ENCODE measurements at places on chromosomes 5 and 9.

- DNase-seq = no peak
These were observed 153.1 kb upstream of the KLF9 start for GRCh38 chr9:70567511-70567910.

DNA sequence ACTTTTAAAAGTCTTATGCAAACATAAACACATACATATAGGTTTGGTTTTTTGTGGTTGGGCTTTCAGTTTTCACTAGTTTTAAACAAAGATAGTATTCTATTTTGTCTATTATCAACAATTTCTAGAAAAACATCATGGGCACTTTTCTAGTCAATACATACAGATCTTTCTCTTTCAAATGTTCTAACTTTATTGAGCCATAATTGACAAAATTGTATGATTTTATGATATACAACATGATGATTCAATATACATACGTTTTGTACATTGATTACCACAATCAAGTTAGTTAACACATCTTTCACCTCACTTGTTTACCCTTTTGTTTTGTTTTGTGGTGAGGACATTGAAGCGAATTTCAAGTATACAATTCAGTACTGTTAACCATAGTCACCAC, 265.9 kb downstream of the MCTP1 start:
- DNase-seq = no peak

GRCh38 chr5:56207537-56207936, 25.6 kb downstream of the ANKRD55 start:
- DNase-seq = no peak

- DNase-seq = no peak
These were observed 38.6 kb upstream of the TESK1 start for GRCh38 chr9:35566417-35566816.

GRCh38 chr9:4263591-4263990, 36.3 kb downstream of the GLIS3 start:
- no peak for DNase-seq

- no peak for DNase-seq
These were observed 49.2 kb downstream of the ERP44 start for GRCh38 chr9:100049551-100049950.

DNA sequence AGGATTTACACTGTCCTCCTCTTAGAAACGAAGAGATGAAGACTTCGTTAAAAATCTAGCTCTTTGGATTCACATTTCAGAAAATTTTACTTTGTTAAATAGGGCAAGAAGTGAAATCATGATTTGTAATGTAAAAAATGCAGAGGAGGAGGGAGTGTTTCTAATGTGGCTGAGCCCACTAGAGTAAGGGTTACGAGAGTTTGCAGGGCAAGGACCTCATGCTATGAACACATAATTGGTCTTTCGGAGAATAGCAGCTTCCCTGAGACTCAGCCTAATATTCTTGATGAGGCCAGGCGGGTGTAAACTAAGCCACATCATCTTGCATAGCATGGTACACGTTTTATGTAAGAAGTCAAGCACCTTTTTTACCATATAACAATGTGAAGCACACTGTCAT, 191.0 kb upstream of the ADAMTS16 start:
- no peak for DNase-seq

DNA sequence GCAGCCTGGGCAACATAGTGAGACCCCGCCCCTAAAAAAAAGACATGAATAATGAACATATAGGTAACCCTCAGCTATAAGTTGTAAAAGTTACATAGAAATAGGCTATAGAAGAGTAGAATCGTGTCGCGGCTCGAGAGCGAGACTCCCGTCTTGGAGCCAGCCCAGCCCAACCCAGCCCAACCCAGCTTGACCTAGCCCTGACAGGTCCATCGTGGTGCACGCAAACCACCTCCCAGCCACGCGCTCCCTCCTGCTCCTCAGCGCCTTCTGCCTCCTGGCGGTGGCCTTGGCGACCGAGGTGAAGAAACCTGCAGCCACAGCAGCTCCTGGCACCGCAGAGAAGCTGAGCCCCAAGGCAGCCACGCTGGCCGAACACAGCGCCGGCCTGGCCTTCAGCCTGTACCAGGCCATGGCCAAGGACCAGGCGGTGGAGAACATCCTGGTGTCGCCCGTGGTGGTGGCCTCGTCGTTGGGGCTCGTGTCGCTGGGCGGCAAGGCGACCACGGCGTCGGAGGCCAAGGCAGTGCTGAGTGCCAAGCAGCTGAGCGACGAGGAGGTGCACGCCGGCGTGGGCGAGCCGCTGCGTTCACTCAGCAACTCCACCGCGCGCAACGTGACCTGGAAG, 10.8 kb downstream of the KIF24 start:
- DNase-seq = no peak

GRCh38 chr9:13731637-13732036, 452.1 kb upstream of the MPDZ start:
- DNase-seq = no peak

DNA sequence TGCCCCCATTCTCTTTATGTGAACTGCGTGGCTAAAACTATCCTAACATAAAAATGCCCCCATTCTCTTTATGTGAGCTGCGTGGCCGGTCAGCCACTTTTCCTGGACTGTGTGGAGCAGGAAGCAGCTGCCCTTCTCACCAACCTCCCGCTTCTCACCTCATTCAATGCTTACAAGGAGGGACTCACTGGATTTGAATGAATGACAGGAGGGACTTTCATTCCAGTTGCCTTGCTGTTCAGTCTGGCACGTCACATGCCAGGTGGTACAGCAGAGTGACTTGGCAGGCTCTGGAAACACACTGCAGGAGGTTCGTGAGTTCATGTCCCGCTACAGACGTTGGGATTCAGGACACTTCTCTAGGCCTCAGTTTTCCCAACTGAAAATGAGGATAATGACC, 60.2 kb upstream of the NFIL3 start:
- no peak for DNase-seq

DNA sequence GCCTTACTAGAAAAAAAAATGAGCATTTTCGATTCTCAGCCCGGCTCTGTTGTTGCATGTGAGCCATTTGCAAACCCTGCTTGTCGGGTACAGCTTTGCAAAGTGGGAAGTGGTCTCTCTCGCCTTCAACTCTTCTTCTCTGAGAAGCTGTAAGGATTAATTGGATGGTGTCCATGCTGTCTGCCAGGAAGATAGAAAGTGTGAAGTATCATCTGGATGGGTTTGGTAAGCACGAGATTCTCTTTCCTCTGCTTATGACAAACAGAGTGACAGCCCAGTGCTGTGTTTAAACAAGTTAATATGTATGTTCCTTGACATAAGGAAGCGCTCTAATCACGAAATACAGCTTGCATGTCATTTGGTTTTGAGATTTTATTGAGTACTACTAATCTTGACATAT, 109.1 kb upstream of the SPATA31D4 start:
- DNase-seq = no peak

GRCh38 chr9:132327537-132327936, 27.2 kb downstream of the SETX start:
- no peak for DNase-seq

DNA sequence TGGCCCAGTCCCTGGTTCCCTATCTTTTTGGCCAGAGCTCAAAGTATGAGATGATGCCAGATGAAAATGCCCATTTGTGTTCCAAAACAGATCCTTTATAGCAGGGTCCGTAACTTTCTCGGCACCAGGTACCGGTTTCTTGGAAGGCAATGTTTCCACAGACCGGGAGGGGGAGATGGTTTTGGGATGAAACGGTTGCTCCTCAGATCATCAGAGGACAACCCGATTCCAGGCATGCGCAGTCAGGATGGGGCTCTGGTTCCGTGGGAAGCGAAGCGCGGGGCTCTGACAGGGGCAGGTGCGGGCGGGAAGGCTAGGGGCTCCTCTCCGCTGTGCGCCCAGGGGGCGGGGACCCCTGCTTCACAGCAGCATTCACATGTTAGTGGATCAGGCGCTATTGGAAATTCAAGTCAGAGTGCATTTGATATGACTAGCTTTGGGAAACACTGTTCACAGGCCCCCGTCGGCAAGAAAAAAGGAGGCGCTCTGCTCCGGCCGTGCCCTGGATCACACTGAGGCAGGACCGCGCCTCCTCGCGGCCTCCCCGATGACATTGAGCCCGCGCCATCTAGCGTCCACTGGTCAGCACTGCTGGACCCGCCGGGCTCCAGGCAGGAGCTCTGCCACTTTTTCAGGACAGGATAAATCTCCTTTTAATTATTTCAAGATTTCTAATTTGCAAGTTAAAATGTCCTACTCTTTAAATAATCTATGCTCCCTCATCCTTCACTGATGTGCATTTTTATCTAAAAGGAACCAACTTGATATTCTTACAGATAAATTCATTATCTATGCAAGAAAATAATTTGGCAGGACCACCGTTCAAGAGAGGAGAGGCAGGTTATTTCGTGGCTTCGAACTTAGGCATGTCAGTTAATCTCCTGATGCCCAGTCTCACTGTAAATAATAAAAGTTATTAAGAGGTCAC, 190.0 kb downstream of the FANCC start:
- peak; percentile 85 for DNase-seq

GRCh38 chr5:147658293-147658932, 124.1 kb downstream of the JAKMIP2 start:
- DNase-seq = no peak

GRCh38 chr5:142281008-142281367, 43.8 kb downstream of the SPRY4 start:
- no peak for DNase-seq

- DNase-seq = no peak
These were observed 1.1 kb upstream of the TNFAIP8 start for GRCh38 chr5:119354537-119355243.

- DNase-seq = no peak
These were observed 68.6 kb upstream of the IL12B start for GRCh38 chr5:159398936-159399335.

GRCh38 chr9:6667080-6667479, 21.6 kb upstream of the GLDC start:
- no peak for DNase-seq

GRCh38 chr5:135508496-135509005, 27.2 kb downstream of the NEUROG1 start:
- DNase-seq = no peak

- no peak for DNase-seq
These were observed 171.6 kb downstream of the PAX5 start for GRCh38 chr9:36862206-36863145.

DNA sequence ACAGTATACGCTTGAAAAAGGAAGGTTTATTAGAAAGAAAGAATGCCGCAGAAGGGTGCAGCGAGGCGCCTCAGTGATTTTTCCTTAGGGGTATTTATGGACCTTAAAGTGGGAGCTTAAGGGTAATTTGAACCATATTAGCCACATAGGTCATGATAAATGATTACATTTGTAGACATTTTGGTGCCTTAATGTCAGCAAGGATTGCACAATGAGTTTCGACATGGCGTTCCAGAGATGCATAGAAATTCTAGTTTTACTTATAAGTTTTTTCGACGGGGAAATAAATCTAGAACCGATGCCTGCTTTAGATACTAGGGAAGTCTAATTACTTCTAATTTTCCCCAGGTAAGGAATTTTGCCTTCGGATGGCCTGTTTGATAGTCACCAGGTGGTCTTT, 20.7 kb upstream of the PANK3 start:
- DNase-seq = no peak

GRCh38 chr9:98368366-98369065, 113.1 kb upstream of the TBC1D2 start:
- peak; percentile 3 for DNase-seq

DNA sequence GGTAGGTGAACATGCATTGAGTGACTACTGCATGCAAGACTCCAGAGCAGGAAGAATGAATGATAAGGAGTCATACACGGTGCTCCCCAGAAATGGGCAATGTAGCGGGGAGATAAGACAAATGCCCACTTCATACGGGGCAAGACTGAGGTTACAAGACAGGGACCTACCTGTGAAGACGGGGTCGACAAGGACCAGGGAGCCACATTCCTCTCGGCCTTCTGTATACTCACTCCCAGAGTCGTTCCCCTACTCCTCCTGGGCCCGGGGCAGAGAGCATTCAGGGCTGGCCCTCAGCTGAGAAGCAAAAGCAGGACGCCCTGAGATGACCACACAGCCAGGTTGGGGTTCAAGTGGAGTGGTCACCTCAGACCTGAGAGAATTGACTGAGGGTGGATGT, 26.7 kb downstream of the PITX1 start:
- peak; percentile 5 for DNase-seq

DNA sequence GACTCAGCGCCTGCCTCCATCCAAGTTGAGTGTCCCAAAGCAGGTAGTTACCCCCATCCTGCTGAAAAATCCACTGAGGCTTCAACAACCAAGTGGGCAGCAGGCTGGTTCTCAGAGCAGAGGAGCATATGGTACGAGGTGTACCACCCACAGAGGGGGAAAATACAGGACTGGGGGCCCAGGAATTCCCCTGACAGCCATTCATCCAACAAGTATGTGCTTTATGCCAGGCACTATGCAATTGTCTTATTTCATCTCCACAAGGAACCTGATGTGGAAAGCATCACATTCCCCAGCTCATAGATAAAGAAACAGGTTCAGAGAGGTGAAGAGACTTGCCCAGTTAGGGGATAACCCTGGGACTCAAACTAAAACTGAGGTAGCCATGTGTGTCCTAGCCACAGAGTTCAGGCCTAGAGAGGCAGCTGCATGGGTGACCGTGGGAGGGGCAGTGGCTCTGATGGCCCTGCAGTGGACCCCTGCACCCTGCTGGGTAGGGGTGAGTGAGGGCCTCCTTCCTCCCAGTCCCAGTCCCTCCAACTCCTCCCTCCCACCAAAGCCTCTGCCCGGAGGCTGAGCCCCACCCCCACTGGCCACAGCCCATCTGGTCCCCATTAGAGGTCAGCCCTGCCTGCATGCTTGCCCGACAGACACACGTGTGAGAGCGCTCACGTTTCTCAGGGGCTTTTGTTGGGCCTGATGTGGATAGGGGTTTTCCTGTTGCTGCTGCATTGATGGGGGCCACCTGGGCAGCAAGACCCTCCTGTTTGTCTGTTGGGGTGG, 11.5 kb downstream of the PDLIM4 start:
- DNase-seq = peak; percentile 74

GRCh38 chr9:76431601-76432000, 27.4 kb upstream of the GCNT1 start:
- DNase-seq = no peak

- no peak for DNase-seq
These were observed at the start of gene HRCT1 for GRCh38 chr9:35905912-35906679. Gene HRCT1 (plus strand): TSS chr9:35906202. CDS start chr9:35906288, 86 bp downstream.

DNA sequence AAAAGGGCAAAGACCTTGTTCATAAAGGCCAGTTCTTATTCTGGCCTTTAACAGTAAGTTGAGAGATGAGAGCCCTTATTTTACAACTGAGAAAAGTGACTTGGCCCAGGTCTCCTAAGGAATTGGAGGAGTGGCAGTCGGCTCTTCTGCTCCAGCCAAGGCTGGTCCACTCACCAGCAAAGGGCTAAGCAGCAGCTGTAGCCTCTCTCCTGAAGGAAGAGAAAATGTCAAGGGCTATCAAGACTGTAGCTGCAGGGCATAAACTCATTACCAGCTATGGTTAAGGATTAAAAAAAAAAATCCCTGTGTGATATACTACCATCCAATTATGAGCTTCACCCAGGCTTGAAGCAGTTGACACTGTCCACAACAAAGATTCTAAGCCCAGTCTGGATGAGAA, 138.6 kb upstream of the RAD23B start:
- no peak for DNase-seq

- DNase-seq = no peak
These were observed 6.1 kb downstream of the NSMF start for GRCh38 chr9:137452761-137453642.

Data from GM10248 (cell line).